Endothelial cell of umbilical vein (primary cell): ENCODE measurements at places on chromosomes 3 and 15. TPM values are rescaled to one million over a fixed set of nuclear protein-coding genes. Genes with fewer than 3 reads are reported as not detected.

GRCh38 chr3:102608875-102609274, 174.1 kb downstream of the ZPLD1 start:
- no peak for DNase-seq

DNA sequence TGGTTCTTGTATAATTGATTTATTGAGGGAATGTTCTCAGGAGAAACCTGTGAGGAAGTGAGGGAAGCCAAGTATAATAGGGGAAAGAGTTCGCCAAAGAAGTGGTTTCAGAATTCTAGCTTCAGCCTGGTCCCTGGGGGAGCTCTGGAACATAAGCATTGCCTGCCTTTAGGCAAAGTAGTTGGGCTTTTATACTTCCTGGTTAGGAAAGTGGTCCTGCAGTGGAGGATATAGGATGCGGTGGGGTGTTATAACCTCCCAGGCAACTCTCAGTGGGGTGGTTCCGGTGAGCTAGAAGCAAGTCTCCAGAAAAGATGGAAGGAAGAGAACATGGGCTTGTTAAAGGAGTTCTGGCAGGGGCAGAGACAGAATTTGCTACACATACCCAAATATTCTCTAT, 22.7 kb upstream of the RBMS3 start:
- no peak for DNase-seq

The LRRK1 gene
- 18.4 and 22.1 TPM in 2 replicates for total RNA-seq

The ANKRD63 gene
- not detected in 2 replicates for total RNA-seq

- peak; percentile 76 for DNase-seq
These were observed 3.4 kb upstream of the RFTN1 start for GRCh38 chr3:16516695-16517481.

- DNase-seq = peak; percentile 70
These were observed 41.8 kb downstream of the ITGB5 start for GRCh38 chr3:124845406-124845805.

DNA sequence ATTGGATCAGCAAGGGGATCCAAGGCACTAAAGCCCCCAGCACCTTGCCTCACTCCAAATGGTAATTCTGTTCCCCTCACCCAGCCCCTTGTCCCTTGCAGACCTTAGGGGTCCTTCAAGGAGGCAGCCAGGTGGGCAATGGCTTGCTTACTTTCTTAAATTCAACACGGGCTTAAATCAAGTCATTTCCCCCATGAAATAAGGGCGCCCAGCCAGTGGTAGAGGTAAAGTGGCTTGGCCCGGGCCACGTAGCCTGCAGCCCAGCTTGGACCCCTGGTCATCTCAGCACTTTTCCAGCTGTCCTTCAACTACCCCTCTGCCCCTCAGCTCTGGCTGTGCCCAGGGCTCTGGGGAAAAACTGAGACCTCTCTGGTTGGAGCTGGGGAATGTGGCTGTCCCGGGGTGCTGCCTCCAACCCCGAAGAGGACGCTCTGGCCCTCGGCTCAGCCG, 1.2 kb downstream of the PSTPIP1 start:
- DNase-seq = no peak

The TMIE gene
- 0.18 and 0.27 TPM in 2 replicates for total RNA-seq

DNA sequence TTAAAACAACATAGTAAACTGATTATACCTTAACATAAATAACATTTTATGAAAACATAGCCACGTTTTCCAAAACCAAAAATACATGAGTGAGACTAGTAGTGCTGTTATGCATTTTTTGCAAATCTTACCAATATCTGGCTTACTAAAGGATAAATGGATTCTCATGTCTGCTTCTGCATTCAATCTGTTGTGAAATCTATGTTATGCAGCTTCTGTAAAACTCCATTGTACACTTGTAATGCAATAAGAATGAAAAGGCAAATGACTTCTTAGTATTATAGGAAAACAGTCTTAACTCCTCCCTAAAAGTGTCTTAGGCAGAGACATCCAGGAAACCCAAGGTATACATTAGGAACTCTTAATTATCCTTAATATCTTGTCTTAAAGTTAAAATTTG, 330.9 kb upstream of the THBS1 start:
- DNase-seq = no peak

DNA sequence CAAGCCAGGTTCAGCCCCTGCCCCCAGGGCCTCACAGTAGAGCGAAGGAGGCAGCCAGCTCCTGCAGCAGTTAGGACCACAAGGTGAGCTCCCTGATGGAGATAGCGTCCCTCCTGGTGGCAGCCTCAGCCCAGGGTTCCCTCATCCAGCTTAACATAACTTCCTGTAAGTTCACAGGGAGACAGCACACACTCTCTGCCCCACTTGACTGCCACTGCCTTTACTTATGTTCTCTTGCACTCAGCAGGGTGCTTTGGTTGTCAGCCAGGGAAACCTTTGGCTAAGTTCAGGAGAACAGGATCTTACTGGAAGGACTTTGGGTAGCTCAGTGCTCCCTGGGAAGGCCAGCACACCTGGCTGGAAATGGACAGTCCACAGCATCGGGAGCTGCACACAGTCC, 10.9 kb downstream of the KBTBD13 start:
- DNase-seq = no peak

- DNase-seq = no peak
These were observed 12.5 kb downstream of the RBM5 start for GRCh38 chr3:50100956-50101845.

DNA sequence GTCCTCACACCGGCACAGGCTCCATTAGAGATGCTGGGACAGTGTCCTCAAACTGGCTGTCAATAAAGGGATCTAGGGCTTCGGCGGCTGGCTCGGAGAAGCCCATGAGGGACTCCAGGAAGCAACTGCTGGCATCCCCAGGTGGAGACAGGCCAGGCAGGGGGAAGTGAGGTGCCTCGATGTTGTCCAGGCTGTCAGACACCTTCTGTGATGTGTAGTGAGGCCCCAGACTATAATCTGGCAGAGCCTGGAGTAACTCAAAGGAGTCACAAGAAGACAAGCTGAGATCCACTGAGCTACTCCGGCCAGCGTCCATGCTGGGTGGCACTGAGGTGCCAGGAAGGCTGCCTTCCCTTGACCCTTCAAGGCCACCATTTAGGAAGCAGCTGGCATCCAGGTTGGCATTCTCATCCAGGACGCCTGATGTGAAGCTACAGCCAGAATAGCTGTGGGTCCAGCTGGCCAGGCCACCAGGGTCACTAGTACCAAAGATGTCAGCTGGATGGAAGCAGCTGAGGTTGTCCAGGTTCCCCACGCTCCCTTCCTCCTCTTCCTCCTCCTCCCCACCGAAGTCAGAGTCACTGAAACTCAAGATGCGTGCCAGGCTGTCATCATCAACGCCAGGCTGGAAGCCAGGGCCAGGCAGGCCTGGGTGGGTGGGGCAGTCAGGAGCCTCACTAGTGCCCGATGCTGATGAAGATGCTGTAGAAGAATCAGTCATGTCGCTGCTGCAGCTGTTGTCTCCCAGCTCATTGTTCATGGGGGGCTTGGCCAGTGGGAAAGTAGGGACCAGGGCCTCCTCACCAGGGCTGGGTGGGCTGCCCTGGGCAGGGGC, 10.1 kb downstream of the CSRNP1 start:
- no peak for DNase-seq

The TTLL13 gene
- not detected in 2 replicates for total RNA-seq

DNA sequence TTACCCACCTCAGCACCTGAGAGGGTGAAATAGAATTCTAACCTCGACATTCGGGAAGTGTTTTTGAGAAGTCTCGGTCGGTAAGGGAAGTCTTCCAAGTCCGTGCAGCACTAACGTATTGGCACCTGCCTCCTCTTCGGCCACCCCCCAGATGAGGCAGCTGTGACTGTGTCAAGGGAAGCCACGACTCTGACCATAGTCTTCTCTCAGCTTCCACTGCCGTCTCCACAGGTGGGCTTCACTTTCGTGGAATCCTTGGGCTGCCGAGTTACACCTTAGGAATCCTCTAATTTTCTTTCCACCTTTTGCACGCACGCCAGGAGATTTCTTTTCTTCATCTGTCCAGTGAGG, 775 bp downstream of the CCNDBP1 start:
- DNase-seq = no peak

GRCh38 chr3:81173514-81173913, 587.9 kb downstream of the GBE1 start:
- peak; percentile 36 for DNase-seq

DNA sequence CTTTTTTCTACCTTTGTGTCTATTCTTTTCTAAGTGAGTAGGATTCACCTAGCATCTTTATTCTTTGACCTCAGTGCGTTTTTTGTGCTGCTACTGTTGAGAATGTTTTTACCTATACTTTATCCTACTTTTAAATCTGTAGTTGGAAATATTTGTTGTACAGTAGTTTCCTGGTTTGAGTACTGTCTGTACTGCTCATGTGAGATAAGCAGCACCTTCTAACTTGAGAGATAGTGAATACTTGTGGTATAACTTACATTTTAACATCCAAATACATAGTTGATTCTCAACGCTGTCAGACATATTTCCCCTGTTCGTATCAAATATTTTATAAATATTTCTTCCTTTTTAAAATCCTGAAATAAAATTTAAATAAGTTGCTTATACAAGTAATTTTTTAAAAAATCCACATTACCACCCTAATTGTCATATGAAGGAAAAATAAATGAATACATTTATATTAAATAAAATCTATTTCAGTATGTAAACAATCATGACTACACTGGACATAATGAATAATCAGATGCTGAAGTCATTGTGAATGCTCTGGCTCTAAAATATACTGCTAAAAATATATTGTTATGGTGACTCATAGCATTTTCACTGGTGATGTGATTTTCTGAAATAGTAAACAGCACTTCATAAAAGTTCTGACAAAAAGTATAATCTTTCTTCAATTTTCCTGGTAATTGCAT, 17.4 kb downstream of the ATP11B start:
- DNase-seq = peak; percentile 59

GRCh38 chr15:91954292-91954691, 100.8 kb downstream of the SLCO3A1 start:
- no peak for DNase-seq

GRCh38 chr15:95025924-95026728, 794.8 kb downstream of the MCTP2 start:
- DNase-seq = peak; percentile 78

GRCh38 chr3:123357275-123357674, 91.6 kb downstream of the ADCY5 start:
- DNase-seq = no peak

- DNase-seq = no peak
These were observed 20.9 kb upstream of the ABHD17C start for GRCh38 chr15:80674245-80674614.

DNA sequence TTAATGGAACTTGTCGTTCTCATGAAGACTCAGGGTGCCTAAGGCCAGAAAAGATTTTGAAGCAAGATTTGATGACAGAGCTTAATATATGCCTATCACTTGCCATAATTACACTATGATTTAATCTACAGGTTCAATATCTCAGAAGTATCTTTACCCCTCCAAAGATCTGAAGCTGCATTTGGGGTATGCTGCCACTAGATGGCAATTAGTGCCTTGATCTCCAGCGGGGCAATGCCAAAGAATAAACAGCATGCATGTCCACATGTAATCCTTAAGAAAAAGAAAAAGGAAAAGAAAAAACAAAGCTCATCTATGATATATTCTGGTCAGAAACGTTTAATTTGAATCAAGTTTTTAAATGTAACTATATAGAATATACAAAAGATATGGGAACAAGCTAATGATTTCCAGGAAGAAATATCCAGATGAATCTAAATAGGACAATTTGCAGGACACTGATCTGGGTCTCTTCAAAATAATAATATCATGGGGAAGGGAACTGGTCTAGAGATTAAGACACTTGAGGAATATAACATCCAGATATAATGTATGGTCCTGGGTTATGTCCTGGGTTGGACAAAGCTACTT, 55.0 kb upstream of the SOX14 start:
- no peak for DNase-seq

- DNase-seq = no peak
These were observed 13.1 kb downstream of the MGLL start for GRCh38 chr3:127809211-127809610.

The PLA2G4D gene
- total RNA-seq = not detected in 2 replicates

- no peak for DNase-seq
These were observed 981.8 kb downstream of the ROBO2 start for GRCh38 chr3:78021710-78022109.

DNA sequence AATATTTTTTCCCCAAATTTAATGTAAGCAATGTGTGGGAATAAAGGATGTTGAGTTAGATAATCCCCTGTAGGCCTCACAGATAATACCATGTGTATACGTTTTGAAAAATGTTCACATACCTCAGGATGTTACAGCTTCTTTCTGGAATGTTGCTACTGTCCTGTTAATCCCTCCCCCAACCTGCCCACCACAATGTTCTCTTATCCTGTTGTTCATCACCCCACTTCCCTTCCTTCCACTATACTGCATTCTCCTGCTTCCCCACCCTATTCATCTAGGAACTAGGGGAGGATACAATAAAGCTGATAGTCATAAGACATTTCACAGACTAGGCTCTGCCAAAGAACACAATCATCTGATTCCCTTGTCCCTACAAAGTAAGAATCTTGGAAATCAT, 92.1 kb downstream of the IGF2BP2 start:
- DNase-seq = peak; percentile 93

DNA sequence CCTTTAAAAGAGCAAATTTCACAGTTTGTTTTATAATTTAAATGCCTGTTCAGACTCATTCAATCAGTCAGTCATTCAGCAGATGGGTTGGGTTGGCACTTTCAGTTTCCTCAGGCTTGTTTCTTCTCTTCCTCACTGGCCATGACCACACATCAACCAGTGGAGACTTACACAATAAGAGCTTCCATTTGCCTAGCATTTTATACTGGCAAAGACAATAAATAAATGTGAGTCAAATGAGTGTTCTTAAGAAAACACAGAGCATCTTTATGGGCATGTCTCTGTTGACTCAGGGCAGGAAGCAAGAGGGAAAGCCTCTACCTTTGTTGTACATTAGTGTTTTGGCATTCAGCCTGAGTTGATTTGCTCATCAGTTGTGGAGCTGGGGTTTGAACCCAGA, 122.6 kb downstream of the EPHB1 start:
- DNase-seq = no peak

The CPLX3 gene
- 0.16 TPM in 1 of 2 replicates, not detected in the other for total RNA-seq
